Hematopoietic multipotent progenitor cell treated with erythropoietin and hydrocortisone succinate and interleukin-3 and kit ligand, for 4 days (in vitro differentiated cells): ENCODE measurements at places on chromosomes 11 and 22.

GRCh38 chr22:36144886-36145541 lies 15.5 kb downstream of the APOL3 start:
- peak; percentile 77 for DNase-seq

DNA sequence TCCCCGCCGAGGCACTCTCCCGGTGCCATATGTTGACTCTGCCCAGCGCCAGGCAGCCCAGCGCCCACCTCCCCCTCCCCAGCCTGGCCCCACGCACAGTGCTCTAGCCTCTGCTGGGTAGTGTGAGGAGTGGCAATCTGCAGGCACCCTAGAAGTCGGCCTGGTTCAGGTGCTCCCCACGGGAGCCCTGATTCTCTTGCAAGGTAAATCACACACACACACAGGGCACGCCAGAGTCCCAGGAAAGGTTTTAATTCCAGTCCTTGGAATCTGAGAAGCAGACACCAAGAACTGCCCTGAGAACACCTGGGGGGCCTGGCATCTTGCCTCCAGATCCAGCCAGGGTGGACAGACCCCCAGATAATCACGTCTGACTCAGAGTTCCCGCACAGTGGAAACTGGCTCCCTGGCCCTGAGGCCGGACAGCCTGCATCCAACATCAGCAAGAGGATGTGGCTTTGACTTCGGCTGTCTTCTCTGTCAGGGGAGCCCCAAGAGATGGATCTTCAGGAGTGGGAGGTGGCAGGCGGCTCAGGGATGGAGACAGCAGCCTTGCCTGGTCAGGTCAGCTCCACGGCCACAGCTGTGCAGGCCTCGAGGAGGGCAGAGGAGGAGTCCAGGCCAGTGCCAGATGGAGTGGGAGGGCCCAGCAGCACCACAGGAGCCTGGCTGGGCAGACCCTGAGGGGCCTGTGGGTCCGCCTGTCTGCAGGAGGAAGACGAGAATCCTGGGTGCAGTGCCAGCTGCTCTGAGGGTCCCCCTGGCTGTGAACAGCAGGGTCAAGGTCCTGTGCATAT lies 1.1 kb upstream of the RIN1 start:
- DNase-seq: no peak

DNA sequence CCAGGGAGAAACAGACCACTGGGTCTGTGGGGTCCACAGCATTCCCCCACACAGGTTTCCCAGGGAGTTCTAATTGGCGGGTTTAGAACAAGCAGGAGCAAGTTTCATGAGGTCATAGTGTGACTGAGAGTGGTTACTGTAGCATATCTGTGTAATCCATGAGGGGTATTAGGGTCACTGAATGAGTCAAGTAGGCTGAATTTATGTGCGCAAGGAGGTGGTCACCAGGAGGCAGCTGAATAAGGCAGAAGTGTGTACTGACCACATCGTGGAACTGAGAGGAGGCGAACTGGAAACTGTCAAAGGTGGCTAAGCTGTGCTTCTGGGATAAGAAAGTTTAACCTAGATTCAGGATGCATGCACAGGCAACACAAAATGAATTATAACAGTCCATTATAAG lies 876.0 kb downstream of the METTL15 start:
- DNase-seq: no peak

GRCh38 chr11:68383976-68384501 lies 71.6 kb downstream of the LRP5 start:
- DNase-seq: peak; percentile 60

DNA sequence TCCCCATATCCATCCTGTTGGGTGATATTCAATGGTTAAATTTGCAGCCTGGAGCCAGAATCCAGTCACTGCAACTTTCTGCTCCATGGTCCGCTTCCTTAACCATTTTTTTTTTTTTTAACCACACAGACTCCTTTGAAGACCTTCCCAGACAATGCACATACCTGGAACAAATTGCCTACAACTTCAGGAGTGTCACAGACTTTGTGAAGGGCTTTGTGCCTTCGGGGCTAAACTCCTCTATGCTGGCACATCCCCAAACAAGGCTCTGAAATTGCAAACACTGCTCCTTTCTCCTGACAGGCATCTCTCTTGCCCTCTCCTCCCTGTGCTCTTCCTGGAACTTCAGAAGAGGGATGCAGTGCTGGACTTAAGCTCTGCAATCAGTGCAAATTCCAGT lies 40.6 kb downstream of the TENM4 start:
- DNase-seq: no peak

DNA sequence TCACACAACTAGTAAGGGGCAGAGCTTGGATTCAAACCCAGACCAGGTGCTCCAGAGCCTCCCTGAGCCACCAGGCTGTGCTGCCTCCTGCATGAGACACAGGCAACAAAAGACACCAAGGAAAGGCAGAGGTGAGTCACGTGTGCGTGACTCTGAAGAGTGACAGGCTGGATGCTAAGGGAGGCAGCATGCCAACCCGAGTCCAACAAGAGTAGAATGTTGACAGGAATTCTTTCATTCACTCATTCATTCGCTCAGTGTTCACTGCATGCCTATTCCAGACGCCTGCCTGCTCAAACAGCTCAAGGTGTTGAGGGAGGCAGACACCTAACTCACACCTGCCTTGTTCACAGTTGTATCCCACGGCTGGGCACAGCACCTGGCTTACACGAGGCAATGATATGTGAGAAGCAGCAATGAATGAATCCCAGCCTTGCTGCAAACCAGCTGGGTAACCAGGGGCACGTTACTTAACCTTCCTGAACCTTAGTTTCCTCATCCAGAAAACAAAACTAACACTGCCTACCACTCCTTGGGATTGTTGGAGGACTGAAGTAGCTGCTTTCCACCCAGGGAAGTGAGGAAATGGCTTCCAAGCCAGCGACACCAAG lies 73.8 kb upstream of the ARFGAP3 start:
- no peak for DNase-seq

DNA sequence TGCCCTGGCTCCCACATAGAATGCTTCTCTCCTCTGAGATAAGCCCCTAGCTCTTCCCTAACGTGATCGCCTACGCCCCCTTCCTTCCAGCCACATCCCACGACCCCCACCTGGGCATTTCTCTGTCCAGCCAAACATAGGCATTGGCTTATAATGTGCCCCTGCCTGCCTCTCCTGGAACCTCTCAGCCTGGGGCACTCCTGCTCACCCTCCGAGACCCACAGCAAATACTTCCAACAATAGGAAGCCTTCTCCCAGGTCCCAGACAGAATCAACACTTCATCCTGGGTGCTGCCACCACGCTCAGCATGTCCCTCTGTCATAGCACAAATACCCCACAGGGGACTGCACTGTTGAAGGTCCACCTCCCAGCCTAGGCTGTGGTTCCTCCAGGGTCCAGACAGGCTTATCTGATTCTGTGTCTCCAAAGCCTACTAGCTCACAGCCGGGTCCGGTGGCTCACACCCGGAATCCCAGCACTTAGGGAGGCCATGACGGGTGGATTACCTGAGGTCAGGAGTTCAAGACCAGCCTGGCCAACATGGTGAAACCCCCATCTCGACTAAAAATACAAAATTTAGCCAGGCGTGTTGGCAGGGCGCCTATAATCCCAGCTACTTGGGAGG lies 24.2 kb upstream of the TMPRSS4 start:
- DNase-seq: peak; percentile 15

GRCh38 chr11:119832202-119832935 lies 103.4 kb upstream of the NECTIN1 start:
- no peak for DNase-seq

DNA sequence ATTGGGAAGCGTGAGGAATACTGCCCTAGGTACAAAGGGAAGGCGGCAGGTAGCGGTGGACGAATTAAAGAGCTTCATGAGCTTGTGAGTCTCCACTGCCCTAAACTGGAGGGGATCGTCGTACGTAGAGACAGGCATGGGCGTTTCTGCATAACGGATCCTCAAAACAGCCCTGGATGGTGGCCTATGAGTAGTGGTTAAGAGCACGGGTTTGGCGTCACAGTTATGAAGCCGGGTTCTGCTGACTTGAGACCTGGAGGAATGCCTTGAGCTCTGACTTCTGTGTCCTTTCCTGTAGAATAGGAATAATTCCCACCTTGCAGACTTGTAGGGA lies 335 bp downstream of the TMEM138 start:
- peak; percentile 72 for DNase-seq

DNA sequence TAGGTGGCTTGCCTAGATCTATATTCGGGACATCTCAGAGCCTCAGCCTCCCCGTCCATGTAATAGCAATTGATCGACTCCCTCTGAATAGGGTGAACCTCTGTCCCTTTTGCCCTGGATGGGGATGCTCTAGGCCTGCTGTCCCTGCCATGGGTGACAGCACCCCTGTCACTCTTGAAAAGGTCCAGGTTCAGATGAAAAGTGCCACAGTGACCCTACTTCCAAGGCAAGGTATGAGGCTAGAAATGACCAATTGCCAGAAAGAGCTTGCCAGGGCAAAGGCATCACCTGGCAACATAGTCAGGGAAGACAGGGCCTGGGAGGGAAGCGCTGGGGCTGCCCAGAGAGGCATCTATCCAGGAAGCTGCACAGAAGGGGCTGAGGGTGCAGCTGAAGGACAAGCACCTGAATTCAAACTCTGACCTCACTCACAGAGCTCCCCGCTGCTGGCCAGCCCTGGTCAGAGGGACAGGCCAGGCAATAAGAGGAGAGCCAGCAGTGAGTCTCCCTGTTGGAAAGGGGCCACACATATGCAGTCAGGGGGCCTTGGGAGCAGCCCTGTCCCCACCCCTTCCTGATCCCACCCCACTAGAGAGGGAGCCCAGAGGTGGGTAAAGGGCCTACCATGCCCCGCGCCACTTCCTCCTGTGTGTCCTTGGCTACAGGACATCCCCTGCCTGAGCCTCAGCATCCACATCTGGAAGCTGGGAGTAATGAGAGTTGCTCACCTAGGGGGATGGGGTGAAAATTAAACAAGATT lies 9.0 kb upstream of the APOBEC3A start:
- DNase-seq: no peak

GRCh38 chr11:59779487-59779886 lies 24.3 kb downstream of the STX3 start:
- no peak for DNase-seq

GRCh38 chr11:4090258-4090657 lies 4.3 kb upstream of the RRM1 start:
- DNase-seq: no peak
